ENCODE measurements at places on chromosomes 6 and 20.

GRCh38 chr6:160238278-160238711, 20.3 kb downstream of the SLC22A2 start:
- ATAC-seq, result no peak

DNA sequence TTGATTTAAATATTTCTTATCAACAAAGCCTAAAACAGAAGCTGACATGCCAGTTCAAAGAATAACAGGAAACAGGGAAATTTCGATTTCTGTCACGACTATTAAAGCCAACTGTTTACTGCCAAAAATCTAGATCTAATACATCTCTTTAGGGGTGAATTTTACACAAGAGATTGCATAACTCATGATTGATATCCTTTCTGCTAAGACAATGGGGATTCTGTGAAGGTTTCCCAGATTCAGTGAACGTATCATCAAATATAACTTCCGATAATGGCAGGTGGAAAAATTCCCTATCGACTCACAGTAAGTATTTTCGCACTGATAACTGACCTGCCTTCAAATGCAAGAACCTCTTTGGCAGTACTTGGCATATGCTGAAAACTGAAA, 42.9 kb downstream of the NHSL1 start:
- no peak for ATAC-seq

- ATAC-seq, result no peak
Observed at GRCh38 chr6:25642667-25643328, 9.2 kb upstream of the SCGN start.

GRCh38 chr20:44633872-44634600, 17.5 kb downstream of the ADA start:
- ATAC-seq, result no peak

DNA sequence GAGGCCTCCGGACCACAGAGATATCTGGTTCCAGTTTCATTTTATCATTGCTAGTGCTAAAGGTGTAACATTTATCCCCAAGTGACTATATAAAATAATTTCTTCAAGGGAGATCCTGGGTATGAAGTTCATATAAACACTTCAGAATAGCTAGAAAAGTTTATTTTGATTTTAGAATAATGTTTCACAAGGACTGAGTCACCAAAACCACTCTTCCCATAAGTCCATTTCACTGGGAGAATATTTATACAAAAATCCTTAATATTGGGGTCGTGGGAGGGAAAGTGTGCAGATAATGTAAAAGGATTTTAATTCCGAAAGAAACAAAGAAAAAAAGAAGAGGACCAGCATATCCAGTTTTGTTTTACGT, 128.1 kb downstream of the ISM1 start:
- no peak for ATAC-seq
